CD8-positive, alpha-beta memory T cell (primary cell): ENCODE measurements at places on chromosomes 4 and X.

DNA sequence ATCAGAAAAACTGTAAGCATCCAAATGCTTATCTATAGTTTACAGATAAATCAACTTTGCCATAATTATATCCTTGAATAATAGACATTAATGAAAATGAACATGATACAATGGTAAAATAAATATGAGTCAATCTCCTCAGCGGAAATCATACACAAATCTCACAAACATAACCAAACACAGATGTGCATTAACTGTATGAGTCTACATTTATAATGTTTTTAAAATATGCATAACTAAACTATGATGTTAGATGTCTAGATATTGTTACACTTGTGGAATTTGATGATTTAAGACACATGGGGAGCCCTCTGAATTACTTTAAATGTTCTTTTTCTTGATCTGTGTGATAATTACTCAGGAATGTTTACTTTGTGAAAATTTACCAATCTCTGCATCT, 951.2 kb downstream of the TECRL start:
- no peaks in the 10 kb centered on the region for H3K27me3 ChIP-seq
- H3K27ac ChIP-seq: no peak overlapping the region
- no peaks in the 10 kb centered on the region for H3K4me1 ChIP-seq
- no peak for DNase-seq

DNA sequence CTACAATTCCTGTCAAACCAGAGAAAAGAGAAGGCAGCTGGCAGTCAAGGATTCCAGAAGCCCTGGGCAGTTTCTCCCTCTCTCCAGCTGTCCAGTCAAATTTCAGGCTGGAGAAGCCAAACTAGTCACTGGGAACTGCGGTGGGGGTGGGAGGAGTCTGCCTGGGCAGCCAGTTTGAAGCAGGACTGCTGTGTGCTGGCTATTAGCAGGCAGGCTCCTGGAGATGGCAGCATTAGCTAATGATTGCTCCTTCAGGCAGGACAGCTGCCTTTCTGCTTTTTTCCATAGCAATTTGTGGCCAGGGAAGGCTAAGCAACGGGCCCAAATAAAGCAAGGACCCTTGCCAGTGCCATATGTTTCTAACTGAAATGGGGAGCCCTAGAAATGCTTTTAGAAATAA, 44.7 kb upstream of the FGF13 start:
- no peak for DNase-seq
- no peak overlapping the region for H3K27ac ChIP-seq
- no peak overlapping the region for H3K4me3 ChIP-seq
- no peaks in the 10 kb centered on the region for H3K4me1 ChIP-seq

DNA sequence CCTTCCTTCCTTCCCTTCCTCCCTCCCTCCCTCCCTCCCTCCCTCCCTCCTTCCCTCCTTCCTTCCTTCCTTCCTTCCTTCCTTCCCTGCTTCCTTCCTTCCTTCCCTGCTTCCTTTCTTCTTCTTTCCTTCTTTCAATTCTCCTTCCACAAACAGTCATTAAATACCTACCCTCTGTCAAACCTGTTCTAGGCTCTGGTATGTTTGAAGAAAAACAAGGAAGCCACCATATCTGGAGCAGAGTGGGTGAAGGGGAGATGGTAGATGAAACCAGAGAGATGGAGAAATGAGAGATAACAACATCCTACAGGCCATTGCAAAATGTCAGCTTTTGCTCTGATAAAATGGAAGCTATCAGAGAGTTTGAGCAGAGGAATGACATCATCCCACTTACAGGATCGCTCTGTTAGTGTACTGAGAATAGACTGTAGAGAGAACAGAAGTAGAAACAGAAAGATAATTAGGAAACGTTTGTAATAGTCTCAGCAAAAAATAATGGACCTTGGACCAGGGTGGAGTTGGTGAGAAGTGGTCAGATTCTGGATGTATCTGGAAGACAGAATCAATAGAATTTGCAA, 334.0 kb downstream of the STIM2 start:
- no peak for DNase-seq
- H3K27ac ChIP-seq: no peak overlapping the region
- H3K4me3 ChIP-seq: no peak overlapping the region

DNA sequence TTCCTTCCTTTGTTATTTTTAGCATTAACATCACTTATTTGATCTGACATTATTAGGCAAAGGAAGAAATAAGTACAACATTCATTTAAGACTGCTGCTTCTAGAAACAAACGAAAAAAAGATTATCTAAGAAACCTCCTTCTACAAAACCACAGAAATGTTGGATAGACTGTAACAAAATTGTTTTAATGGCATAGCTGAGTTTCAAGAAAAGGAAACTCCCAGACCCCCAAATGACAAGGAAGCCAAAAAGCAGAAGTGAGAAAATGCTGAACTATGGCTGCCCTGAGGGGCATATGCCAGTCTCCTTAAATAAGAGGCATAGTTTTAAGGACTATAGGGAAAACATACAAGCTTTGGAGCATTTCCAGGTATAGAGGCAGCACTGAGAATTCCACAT, 1431.6 kb upstream of the TENM3 start:
- H3K27ac ChIP-seq: no peak overlapping the region
- no peaks in the 10 kb centered on the region for H3K4me1 ChIP-seq
- no peaks in the 10 kb centered on the region for H3K27me3 ChIP-seq
- no peaks in the 10 kb centered on the region for H3K36me3 ChIP-seq
- H3K4me3 ChIP-seq: no peak overlapping the region

DNA sequence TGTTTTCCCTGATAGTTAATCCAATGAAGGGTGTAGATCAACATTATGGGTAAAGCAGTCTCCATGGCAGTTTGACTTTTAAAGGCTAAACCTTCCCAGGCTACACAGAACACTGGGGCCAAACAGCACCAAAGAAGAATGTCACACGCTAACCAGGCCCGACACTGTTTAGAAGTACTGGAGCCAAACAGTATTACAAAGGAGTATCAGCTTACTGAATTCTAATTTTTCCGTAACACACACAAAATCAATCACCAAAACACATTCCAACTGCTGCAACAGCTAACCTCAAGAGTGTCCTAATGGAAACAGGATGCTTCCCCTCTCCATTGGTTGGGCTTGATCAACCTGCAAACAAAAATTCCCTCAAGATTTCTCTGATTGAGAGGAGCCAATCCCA, 783.5 kb downstream of the PCDH18 start:
- no peaks in the 10 kb centered on the region for H3K27me3 ChIP-seq
- H3K27ac ChIP-seq: no peak overlapping the region
- H3K36me3 ChIP-seq: no peaks in the 10 kb centered on the region
- no peak overlapping the region for H3K4me3 ChIP-seq
- no peak for DNase-seq
- H3K4me1 ChIP-seq: no peaks in the 10 kb centered on the region

- H3K4me3 ChIP-seq: no peak overlapping the region
- DNase-seq: no peak
- H3K27me3 ChIP-seq: no peaks in the 10 kb centered on the region
- no peaks in the 10 kb centered on the region for H3K36me3 ChIP-seq
Observed at GRCh38 chr4:64200001-64200555, 209.2 kb downstream of the TECRL start.

GRCh38 chrX:129139837-129140598, 383.3 kb downstream of the SMARCA1 start:
- DNase-seq: no peak
- no peaks in the 10 kb centered on the region for H3K4me1 ChIP-seq
- H3K4me3 ChIP-seq: no peak overlapping the region
- no peaks in the 10 kb centered on the region for H3K27me3 ChIP-seq
- no peaks in the 10 kb centered on the region for H3K36me3 ChIP-seq

- no peak for DNase-seq
- H3K4me3 ChIP-seq: no peak overlapping the region
- H3K27ac ChIP-seq: no peak overlapping the region
- no peaks in the 10 kb centered on the region for H3K4me1 ChIP-seq
- H3K36me3 ChIP-seq: no peaks in the 10 kb centered on the region
Observed at GRCh38 chr4:25654031-25654970, 1.4 kb upstream of the SLC34A2 start.

DNA sequence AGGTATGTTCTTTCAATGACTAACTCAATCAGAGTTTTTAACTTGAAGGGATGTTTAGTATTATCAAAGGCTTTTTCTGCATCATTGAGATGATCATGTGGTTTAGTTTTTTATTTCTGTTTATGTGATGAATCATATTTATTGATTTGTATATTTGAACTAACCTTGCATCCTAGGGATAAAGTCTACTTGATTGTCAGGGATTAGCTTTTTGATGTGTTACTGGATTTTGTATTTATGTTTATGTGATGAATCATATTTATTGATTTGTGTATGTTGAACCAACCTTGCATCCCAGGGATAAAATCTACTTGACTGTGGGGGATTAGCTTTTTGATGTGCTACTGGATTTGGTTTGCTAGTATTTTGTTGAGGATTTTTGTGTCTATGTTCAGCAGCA, 615.4 kb upstream of the GRID2 start:
- H3K27me3 ChIP-seq: no peaks in the 10 kb centered on the region
- no peaks in the 10 kb centered on the region for H3K4me1 ChIP-seq
- H3K27ac ChIP-seq: no peak overlapping the region

DNA sequence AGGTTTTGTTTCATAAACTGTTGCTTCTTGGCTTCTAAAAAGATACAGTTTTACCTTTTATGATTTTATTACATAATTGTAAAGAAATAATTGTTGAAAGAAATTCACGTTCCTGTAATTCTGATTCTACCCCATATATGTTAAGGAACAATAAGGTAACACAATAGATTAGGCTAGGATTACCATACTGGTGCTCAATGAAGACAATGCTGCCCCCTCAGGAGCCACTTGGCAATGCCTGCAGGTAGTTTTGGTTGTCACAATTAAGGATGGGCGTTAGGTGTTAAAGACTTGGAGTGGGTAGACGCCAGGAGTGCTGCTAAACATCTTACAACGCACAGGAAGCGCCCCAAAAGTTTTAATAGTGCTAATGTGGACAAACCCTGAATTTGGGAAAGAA, 133.2 kb downstream of the NLGN4X start:
- H3K27me3 ChIP-seq: no peaks in the 10 kb centered on the region
- H3K36me3 ChIP-seq: no peaks in the 10 kb centered on the region
- H3K4me1 ChIP-seq: no peaks in the 10 kb centered on the region
- no peak overlapping the region for H3K4me3 ChIP-seq
- no peak for DNase-seq

DNA sequence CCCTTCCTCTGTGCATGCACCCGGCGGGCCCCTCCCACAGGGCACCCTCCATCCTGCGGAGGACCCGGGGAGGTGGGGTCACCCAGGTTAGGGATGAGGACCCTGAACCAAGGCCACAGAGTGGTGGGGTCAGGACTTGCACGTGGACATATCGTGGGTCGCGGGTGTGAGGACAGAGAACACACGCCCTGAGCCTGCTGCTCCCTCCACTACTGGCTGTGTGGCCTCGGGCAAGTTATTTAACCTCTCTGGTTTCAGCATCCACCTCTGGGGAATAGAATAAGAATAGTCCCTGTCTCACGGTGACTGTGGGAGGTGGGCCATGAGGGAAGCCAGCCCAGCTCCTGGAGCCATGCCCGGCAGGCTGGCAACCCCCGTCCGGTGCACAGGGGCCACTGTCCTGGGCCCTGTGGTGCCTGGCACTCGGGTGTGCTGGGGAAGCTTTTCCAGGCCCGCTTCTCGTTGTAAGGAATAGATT, 5.1 kb downstream of the PSAPL1 start:
- no peaks in the 10 kb centered on the region for H3K4me1 ChIP-seq
- no peak for DNase-seq
- no peaks in the 10 kb centered on the region for H3K36me3 ChIP-seq

DNA sequence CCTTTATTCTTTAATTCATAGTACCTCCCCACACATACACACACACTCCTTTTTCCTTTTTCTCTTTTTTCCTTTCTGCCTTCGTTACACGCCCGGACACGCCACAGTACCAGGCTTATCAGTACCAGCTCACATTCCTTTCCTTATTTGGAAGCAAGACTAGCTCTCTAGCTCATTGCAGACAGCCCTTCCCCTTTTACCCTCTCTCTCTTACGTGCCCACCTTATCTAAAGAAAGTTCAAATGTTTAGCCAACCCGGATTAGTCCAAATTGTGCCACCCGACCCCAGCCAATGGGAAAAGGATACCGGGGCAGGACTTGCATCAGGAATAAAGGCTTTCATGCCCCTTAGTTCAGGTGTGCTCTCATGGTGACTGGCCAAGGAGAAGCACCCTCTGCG, 194.7 kb upstream of the VCX3A start:
- no peak overlapping the region for H3K4me3 ChIP-seq
- H3K4me1 ChIP-seq: no peaks in the 10 kb centered on the region
- H3K36me3 ChIP-seq: no peaks in the 10 kb centered on the region
- H3K27ac ChIP-seq: no peak overlapping the region
- DNase-seq: no peak

DNA sequence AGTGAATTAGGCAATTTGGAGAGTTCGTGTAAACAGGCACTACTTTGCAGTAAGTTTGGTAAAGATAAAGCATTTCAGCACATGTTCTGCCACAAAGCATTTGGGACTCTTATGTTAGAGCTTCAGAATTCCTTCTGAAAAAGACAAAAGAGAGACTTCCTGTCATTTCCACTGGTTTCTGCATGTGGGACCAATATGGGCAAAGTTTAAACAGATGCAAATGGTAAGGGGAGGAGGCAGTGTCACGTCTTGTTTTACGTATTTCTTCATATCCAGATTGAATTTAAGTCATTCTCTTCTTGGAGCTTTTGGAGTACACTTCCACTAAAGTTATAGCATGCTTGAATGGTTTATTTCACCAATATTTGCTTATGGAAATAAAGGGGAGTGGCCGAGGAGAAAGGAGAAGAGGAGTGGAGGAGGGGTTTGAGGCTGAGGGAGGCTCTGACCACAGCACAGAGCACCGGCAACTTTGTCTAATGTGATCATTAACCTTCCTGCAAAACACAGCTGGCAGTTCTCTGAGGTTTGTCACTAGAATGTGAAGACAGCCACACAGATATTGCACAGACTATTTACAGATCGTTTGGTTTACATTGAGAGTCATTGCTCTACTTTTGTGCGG, at the start of gene APELA:
APELA (plus strand) TSS at position 479 of the 625 bp plus-strand sequence. CDS start 154 bp downstream, outside the sequence.
- no peaks in the 10 kb centered on the region for H3K27me3 ChIP-seq
- H3K36me3 ChIP-seq: no peaks in the 10 kb centered on the region
- H3K4me3 ChIP-seq: no peak within 1 kb of the TSS
- no peak for DNase-seq

DNA sequence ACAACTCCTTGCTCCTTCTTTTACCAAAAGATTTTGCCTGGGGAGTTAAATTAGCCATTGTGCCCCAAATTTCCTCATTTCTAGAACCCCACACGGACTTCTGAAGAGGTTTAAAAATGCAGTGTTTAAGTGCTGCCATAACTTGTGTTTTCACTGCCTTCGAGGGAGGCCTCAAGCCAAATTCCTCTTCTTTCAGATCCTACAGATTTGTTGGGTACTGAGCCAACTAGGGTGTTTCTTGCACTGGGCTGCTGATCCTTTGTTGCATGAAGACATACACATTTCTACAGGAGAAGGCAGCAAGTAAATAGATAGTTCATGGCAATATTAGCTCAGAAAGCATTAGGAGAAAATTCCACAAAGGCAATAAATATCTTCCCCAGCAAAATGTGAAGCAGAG, 43.8 kb downstream of the GLRA2 start:
- no peaks in the 10 kb centered on the region for H3K36me3 ChIP-seq
- H3K27ac ChIP-seq: no peak overlapping the region
- no peak overlapping the region for H3K4me3 ChIP-seq
- no peak for DNase-seq
